Upper lobe of right lung (tissue), 1 donor: ENCODE measurements at places on chromosomes 4 and X. TPM values are rescaled to one million over a fixed set of nuclear protein-coding genes. Genes with fewer than 3 reads are reported as not detected.
A peak's percentile ranks its signal among the peaks of the same experiment; 100 is the strongest.

- H3K27me3 ChIP-seq = no peaks in the 10 kb centered on the region
- DNase-seq = peak; percentile 62
- no peak overlapping the region for H3K27ac ChIP-seq
- no peaks in the 10 kb centered on the region for H3K4me1 ChIP-seq
Measured at GRCh38 chrX:74923942-74924448, 1.3 kb downstream of the NEXMIF start.

DNA sequence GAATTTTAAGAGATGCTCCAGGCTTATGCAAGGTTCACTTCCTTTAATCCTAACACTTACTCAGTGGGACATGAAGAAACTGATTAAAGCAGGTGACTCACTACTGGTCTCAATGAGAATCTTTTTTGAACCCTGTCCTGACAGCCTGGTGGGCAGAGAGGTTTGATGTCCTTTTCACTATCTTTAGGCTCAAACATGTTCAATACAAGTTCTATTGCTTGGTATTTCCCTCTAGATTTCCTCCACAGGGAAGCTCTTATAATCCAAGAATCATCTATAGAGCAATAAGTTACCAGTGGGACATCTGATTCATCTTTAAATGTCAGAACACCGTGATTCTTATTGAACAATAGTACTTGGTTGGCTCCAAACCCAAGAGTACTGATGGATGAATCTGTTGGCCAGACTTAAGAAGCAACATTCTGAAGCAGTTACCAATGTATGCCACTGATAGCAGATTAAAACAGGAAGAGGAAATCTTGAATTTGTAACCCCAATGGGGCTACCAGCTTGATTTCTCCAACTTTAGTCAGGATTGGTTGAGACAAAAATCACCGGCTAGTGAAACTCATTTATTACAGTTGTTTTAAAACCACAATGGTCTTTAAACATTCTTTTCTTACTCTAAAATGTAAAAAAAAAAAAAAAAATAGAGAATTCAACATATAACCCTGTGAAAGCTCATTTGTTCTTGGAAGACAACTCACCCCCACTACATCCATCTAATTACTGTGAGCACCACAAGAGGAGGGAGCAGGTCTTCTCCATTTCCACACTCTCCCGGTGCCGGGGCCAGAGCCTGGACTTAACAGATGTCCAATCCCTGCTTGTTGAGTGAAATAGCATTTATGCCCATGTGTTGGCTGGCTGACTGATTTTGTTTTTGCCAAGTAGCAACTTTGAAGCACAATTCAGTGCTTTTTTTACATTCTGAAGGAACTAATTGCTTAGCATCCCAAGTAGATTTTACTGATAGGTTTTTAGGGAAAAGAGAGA, 43.3 kb downstream of the FGFBP1 start:
- no peak overlapping the region for H3K27ac ChIP-seq
- DNase-seq = no peak
- no peaks in the 10 kb centered on the region for H3K36me3 ChIP-seq
- H3K4me3 ChIP-seq = no peak overlapping the region

- no peak for DNase-seq
- no peak overlapping the region for H3K27ac ChIP-seq
- no peaks in the 10 kb centered on the region for H3K36me3 ChIP-seq
- H3K27me3 ChIP-seq = no peaks in the 10 kb centered on the region
- H3K4me3 ChIP-seq = no peak overlapping the region
Measured at GRCh38 chr4:25494166-25494565, 117.1 kb downstream of the ANAPC4 start.

DNA sequence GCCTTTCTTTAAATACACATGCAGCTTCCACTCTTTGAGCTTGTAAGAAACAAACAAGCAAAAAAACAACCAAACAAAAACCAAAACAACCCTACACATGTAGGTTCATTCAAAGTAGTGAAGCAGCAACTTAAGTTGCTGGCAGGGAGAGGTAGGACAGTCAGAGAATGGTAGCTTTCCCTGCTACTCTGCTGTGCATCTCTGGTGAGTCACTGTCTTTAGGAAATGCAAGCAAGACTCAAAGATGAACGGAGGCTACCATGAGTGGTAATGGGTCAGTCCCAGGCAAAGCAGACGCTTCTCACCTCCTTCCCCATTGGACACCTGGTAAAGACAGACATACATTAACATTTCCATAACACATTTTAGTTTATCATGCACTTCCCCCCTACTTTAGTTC, 43.2 kb downstream of the PGRMC2 start:
- no peaks in the 10 kb centered on the region for H3K4me1 ChIP-seq
- H3K27me3 ChIP-seq = no peaks in the 10 kb centered on the region
- no peaks in the 10 kb centered on the region for H3K36me3 ChIP-seq
- no peak overlapping the region for H3K27ac ChIP-seq
- no peak overlapping the region for H3K4me3 ChIP-seq

DNA sequence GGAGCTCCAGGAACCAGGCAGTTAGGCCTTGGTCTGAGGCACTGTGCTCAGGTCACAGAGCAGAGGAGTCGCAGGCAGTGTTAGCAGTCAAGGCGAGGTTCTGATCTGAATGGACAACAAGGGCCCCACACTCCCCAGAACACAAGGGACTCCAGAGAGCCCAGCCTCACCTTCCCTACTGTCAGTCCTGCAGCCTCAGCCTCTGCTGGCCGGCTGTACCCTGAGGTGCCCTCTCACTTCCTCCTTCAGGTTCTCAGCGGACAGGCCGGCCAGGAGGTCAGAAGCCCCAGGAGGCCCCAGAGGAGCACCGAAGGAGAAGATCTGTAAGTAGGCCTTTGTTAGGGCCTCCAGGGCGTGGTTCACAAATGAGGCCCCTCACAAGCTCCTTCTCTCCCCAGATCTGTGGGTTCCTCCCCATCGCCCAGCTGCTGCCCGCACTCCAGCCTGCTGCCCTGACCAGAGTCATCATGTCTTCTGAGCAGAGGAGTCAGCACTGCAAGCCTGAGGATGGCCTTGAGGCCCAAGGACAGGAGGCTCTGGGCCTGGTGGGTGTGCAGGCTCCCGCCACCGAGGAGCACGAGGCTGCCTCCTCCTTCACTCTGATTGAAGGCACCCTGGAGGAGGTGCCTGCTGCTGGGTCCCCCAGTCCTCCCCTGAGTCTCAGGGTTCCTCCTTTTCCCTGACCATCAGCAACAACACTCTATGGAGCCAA, 26.2 kb downstream of the MAGEA9 start:
- no peak overlapping the region for H3K27ac ChIP-seq
- H3K4me3 ChIP-seq = no peak overlapping the region
- no peaks in the 10 kb centered on the region for H3K36me3 ChIP-seq

- H3K27me3 ChIP-seq = no peaks in the 10 kb centered on the region
- no peak overlapping the region for H3K4me3 ChIP-seq
- no peaks in the 10 kb centered on the region for H3K4me1 ChIP-seq
- no peak overlapping the region for H3K27ac ChIP-seq
Measured at GRCh38 chr4:174100910-174101309, 182.6 kb downstream of the FBXO8 start.

DNA sequence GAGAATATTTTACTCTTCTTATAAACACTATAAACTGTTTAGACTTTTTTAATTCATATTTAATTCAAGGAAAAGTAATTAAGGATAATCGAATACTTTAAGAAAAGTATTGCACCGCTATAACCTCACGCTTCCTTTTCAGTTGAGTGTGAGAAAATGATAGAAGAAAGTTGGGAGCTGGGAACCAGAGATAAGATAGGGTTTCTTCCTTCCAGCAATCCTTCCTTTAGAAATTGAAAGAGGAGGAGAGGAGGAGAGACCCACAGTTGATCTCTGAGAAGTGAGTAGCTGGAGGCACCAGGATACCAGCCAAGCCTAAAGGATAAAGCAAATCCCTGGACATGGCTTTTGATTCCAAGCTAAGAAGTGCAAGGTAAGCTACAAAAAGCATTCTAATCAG, 242.3 kb upstream of the NOCT start:
- DNase-seq = no peak
- H3K36me3 ChIP-seq = no peaks in the 10 kb centered on the region
- no peak overlapping the region for H3K27ac ChIP-seq
- no peaks in the 10 kb centered on the region for H3K4me1 ChIP-seq
- no peaks in the 10 kb centered on the region for H3K27me3 ChIP-seq

Gene ZNF718
- 9.1 TPM for total RNA-seq

Gene ETDB
- not detected for total RNA-seq

Gene ASB12
- total RNA-seq = 0.32 TPM
